ENCODE measurements at places on chromosomes 4 and X.
A peak's percentile ranks its signal among the peaks of the same experiment; 100 is the strongest.

- no peak for DNase-seq
Measured at GRCh38 chr4:3779509-3779908, 13.3 kb downstream of the ADRA2C start.

GRCh38 chrX:4682636-4683035, 969.2 kb upstream of the PRKX start:
- no peak for DNase-seq

- DNase-seq, result no peak
Measured at GRCh38 chr4:123561525-123561924, 164.9 kb downstream of the SPRY1 start.

DNA sequence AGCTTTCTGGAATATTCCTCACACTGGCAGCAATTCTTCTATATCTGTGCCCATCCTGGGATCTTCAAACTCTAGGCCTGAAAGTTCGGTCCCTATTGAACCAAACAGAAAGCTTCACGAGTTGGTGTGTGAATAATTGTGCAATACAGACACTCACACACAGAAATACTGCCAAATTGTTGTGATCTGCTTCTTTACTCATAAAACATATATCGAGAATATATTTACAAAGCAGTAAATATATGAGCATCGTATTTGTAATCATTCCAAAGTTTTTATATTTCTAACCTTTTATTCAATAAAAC, 56.6 kb upstream of the BEX4 start:
- DNase-seq, result no peak

DNA sequence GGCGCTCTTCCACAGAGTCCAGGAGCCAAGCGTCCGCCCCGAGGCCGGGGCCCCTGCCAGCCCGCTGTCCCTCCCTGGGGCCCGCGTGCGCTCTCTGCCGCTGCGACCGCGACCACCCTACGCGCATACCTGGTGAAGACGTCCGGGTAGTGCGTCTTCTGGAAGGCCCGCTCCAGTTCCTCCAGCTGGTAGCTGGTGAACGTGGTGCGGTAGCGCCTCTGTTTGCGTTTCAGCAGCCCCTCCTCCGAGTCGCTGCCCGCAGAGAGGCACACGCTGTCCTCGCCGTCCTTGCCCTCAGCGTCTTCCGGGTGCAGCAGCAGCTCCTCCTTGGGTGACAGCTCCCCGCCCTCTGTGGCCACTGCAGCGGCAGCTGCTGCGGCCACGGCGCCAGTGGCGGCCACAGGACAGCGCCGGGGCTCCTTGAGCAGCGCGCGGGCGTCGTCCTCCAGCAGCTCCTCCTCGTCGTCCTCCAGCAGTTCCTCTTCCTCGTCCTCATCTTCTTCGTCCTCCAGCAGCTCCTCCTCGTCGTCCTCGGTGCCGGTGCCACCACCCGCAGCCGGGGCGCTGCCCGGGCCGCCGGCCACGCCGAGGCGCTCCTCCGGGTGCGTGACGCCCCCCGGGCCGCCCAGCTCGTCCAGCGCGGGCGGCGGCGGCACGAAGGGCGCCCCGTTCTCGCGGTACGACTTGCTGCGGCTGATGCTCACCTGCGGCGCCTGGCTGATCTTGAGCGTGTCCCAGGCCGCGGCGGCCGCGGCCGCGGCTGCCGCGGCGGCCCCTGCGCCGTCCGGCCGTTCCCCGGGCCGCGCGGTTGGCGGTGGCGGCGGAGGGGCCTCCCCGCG, 2.8 kb downstream of the ARX start:
- DNase-seq, result no peak

GRCh38 chr4:10694151-10694827, 9.7 kb upstream of the CLNK start:
- no peak for DNase-seq

DNA sequence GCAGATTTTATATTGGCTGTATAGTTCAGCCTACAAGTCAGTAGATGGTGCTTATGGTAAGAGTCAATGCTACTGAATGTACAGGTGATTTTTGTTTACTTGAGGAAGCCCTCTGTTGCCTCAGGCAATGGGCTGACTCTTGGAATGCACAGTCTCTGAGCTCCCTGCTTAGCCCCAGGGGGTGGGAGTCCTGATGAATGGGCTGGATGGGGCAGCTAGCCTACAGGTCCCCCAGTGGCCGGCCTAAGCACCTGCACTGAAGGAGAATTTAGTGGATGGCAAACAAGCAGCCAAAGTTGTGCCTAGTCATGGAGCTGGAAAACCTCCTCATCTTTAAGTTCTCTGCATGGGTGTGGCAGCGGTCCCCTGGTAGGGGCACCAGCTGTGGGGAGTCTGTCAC, 101.8 kb upstream of the CXorf51B start:
- DNase-seq, result no peak

DNA sequence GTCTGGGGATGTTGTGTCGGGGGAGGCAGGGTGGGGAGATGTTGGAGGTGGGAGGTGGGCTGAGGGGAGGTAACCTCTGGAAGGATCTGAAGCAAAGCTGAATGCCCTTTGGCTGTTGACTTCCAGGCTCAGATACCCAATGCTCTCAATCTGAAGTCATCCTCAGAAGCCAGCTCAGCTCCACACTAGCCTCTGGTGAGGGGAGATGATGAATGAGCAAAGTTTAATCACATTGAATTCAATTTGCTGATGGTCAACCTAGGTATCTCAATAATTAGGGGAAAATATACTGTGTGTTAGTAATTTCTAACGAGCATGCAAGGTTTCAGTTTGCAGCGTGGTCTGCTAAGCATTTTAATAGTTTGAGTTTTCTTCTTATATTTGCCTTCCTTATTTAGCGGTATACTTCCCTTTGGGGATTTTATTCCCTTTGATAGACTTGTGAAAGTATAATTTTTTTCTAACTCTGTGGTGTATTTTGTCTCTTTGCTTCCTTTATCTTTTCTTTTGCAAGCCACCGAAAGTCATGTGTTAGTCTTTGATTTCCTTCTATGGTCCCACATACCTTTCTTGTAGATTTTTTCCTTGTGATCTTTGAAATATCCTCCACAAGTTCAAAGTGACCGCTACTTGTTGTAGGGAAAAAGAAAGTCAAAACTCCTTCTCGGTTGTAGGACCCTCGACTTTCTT, 146.3 kb upstream of the LEF1 start:
- DNase-seq, result no peak

DNA sequence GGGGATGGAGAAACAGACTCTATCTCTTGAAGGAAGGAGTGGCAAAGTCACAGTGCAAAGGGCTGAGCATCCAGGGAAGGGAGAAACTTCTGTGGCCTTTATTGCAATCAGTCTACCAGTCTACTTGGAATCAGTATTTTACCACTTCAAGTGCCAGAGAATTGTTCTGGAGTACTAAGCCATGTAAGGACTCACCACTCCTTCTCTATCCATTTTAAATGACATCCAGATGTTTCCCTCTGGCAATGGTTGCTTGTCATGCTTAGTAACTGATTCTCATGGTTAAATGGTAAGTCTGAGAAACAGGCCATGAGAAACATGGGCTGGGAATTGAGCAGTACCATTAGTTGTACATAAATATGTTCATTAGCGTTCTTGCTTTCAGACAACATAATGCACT, 21.1 kb upstream of the SMIM10 start:
- peak; percentile 45 for DNase-seq

GRCh38 chr4:874971-875817, 49.3 kb upstream of the CPLX1 start:
- DNase-seq, result no peak

Measured in GM04504 (cell line).